ENCODE measurements at places on chromosomes 2 and 18.

- peak; percentile 4 for DNase-seq
Measured at GRCh38 chr2:148756292-148756975, 111.9 kb downstream of the EPC2 start.

DNA sequence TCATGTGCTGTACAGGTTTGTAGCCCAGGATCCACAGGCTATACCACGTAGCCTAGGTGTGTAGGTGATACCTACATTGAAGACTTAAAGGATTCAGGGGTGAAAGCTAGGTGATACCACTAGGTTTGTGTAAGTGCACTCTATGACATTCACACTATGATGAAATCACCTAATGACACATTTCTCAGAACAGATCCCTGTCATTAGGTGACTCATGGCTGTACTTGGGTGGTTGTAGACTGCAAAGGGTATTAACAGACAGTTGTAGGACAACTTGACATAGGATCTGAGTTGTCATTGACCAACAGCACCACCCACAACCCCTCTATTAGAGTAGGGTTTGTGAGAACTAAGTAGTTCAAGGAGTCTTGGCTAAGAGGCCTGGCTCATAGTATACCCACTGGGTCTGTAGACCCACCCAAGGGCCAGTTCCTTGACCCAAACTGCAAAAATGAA lies 27.7 kb upstream of the SMCHD1 start:
- peak; percentile 67 for DNase-seq

GRCh38 chr2:132417430-132418035 lies 928 bp downstream of the GPR39 start:
- DNase-seq: no peak

DNA sequence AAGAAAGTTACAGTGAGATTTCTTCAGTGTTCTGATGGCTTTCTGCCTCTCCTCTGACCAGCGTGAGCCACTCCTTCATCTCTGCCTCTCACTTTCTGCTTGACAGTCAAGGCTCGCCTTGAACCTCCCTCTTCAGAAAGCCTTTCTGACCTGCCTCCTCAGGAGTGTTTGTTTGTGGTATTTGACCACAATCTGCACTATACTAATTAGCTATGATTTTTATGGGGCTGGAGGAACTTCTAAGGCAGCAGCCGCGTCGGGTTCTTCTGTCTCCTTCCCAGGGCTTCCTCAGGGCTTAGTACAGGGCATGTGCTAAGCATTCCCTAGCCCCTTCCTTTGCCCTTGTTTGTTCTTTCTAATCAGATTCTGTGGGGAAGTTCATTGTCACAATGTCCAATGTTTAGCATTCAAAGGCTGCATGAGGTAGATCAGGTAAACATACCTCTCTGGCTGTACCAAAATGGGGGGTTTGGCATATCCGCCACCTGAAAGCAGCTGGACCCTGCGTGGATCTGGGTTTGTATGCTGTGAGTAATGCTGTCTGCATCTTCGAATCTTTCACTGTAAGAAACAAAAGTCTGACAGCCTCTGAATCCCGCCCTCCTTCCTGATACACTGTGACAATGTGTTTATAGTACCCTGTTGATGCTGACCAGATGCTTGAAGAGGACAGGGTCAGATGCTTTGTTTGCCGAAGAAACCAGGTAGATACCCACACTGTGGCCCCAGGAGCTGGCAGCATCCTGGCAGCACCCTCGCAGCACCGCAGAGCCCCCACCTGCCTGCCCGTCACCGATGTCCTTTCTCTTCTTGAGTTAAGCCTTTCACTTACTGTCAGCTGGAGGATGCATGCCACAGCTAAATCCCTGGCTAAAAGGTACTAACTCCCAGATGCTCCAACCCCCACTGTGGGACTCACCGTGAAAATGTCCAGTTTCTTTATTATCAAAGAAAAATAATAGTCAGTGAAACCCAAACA lies 260.8 kb upstream of the HDAC4 start:
- DNase-seq: no peak

DNA sequence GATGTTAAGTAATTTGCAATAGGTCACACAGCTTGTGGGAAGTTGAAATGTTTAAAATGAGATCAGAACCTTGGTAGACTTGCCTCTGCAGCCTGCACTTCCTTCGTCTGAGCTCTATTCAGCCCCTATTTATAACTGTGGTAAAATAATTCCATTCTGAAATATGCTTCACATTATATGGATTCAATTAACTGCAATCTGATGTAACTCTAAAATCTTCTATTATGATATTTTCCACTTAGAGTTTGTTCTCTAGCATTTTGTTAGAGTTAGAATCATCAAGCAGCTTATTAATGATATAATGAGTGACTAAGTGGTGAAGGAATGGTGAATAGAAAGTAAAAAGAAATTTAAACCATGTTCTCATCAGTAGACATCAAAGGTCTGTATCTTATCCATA lies 139.6 kb upstream of the ARHGAP28 start:
- DNase-seq: no peak

DNA sequence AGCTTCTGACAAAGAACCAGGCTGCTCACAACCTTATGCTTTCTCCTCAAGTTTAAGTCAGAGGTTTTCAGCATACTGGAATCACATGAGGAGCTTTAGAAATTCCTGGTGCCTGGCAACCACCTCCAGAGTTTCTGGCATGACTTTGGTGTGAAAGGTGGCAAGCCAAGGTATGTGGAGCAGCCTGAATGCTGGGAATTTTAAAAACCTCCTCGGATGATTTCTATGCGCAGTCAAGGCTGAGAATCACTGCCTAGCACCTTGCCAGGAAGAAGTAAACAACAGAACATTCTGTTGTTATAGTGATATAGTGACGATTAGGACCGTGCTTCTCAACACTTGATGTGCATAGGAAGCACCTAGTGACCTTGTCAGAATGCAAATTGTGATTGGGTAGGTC lies 11.7 kb downstream of the CCBE1 start:
- no peak for DNase-seq

DNA sequence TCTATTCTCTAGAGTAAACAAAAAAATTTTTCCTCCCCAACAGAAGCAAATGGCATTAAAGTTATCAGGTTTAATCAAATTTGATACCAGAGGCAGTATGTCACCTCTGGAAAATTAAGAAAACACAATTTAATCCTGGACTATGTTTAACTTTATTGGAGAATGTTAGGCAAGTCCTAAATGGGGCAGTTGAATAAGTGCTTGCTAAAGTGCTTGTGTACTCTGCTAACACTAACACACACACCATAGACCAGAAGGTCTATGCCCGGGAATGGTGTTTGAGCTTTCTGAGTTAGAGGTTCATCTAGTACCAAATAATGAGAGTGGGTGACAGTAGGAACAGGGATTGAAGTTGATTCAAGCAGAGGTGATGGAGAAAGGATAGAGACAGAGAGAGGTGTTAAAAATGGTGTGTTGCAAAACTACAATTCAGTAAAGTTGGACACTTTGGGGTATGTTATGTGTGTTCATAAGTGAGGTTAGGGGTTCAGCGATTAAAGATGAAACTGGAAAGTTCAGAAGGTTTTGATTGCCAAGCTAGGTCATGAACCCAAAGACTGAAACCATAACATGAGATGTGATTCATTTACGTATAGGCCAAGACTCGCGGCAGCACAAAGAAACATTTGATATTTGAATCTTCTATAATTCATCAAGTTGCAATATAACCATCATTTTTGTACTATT lies 40.5 kb upstream of the PEX13 start:
- no peak for DNase-seq

DNA sequence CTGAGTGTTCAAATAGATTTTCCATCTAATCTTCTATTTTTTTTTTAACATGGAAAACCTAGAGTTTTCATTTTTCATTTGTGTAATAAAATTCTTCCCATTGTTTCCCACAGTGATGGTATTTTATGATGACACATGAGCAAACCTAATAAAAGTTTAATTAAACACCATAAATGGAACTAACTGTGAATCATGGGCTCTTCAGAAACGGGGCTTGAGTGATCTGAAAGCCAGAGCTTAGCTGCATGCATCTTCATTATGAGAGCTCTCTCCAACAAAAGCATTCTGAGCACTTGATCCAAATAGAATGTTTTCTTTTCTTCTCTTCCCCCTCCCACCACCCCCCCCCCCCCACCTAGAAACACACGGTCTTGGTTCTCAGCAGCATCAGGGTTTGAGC lies 82.1 kb upstream of the REV1 start:
- no peak for DNase-seq

GRCh38 chr2:236047886-236048540 lies 120.2 kb downstream of the GBX2 start:
- no peak for DNase-seq

DNA sequence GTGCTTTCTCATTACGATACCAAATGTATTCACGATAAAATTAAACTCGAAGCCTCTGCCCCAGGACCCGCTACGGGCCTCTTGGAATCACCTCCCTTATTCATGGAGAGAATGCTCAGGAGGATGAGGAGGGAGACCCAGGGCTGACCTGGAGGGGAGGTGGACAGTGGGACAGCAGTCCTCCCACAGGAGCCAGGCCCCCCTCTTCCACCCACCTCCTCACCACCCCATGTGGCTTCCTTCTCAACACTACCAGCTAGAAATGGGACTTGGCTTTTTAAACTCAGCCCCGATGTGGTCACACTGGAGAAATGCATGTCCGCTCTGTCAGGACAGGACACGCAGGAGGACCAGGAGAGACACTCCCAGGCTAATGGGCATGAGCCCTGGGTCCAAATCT lies 147.9 kb upstream of the ID2 start:
- DNase-seq: no peak

DNA sequence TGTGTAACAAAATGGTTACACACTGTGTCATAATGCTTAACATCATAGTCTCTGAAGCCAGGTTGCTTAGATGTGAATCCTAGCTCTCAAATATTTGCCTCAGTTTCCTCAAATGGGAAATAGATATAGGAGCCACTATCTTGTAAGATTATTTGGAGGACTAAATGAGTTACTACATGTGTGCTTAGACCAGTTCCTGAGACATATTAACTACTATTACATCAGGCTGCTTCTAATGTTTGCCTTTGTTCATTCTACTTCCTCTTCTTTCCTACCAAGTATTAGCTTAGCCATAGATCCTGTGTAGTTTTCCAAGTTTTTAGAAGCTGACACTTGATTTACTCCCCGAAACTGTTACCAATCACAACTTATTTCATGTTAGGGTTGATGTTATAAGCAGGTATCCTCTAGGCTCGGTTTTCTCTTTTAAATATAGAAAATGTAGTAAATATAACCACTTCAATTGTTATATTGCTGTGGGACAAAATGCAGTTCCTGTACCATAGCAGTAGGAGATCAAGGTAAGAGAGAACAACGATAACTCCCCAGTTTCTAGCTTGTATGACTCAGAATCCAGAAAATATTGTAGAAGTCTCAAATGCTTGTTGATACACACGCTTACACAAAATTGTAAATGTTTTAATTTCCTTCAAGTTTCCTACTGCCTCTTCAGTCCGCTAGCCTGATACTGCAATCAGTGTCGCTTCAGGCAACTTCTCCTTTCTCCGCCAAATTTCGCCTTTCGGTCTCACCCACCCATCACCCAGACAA lies 751 bp upstream of the DNAJC10 start:
- peak; percentile 38 for DNase-seq

DNA sequence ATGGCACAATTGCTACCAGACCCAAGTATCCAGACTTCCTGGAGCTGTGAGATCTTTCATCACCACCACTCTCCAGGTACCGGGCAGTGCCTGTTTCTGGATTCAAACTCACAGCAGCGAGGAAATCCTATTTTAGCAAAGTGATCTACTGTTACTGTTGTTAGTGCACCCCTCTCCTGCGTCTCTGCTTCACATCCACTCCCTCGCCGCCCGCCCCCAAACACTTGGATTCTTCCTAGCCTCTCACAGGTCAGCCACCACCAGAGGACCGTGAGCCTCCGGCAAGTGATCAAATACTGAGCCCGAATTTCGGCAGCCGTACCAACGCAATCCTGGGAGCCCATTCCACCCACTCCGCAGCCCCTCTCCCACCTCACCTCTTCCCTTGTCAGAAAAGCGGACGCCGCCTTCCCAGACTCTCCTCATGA lies 519 bp downstream of the METTL4 start:
- DNase-seq: peak; percentile 44

DNA sequence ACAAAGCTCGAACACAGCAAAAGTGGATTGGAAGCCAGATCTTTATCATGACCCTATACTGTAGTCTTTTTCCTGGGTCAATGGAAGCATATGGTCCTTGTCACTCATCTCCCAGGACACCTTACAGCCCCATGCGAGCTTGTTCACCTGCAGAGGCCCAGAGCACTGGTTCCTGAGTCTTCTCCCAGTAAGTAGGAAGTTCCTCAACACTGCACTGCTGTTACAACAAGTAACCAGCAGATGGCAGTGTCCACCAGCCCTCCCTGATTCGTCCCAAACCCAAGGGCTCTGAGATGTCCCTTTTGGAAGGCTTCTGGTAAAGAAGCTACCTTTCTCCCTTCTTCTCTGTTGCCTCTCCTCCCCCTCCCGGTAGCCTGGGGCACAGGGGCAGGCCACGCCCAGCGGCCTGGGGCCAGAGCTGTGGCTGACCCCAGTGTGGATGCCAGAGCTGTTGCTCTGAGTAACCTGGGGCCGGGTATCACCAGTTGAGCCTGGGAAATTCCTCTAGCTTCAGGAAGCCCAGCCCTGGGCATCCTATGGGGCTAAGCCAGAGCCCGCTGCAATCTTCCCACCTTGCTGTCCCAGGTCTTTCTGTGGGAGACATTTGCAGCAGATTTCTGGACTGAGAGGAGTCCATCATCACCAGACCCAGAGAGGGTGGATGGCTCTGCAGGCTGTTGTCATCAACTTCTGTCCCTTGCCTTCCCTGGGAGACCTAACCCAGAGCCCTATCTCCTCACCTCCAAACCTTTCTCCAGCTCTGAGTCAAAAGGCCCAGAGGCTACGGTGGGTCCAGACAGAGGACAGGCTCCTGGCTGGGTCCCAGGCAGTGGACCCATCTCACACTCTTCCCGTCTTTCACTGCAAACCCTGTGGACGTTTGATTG lies 5.3 kb upstream of the GDF7 start:
- peak; percentile 85 for DNase-seq
